IPS DF 6.9 (cell line): ENCODE measurements at places on chromosomes 7 and 10.

DNA sequence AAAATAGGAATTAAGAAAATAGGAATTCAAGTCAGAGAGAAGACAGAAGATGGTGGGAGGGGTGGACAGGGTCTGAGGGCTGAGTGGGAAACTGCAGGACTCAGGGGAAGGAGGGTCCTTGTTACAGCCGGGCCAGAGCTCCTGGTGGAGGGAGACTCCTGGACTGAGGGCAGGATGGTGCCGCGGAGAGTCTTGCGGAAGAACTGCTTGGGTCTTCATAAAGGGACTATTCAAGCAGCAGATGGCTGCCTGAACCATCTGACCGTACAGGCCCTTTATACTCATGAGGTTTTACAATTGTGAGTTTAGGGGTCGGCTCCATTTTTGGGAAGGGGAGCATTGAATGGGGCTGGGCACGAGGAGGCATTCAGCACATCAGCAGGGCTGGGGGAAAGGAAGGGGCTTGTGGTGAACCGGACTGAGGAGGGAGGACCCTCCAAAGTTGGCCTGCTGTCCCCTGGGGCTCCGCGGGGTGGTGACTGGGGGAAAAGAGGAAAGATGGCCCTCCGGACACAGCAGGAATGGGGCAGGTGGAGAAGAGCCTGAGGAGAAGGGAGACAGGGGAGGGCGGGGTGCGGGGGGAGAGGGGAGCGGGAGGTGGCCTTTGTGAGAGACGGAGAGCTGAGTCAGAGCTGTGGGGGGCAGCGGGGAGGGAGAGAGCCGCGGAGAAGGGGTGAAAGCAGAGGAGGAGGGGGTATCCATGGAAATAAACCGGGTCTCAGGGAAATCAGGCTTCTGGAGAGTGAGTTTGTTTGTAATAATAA is 1.5 kb downstream of the FAM131B start:
- 0 out of 2 replicates have a peak, but pooled peaks cover 2% of the 10 kb centered on the region for H3K27me3 ChIP-seq
- DNase-seq = no peak

DNA sequence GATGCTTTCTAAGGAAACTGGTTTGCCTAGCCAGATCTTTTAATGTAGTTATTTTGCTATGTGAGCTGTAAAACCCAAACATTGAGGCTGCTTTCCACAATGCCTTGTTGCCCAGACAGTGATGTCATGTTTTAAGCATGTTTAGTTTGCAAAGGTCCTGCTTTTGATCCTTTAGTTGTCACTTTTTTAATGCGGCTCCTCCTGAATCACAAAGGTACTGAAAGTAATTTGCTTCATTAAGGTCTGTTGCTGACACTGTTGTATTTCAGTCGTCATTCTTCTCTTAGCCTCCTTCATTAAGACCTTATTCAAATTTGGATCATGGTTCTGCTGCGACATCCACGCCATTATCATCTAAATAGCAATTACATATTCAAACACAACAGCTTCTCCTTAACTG is 10.6 kb downstream of the RPA3 start:
- no peaks in the 10 kb centered on the region for H3K27me3 ChIP-seq
- DNase-seq = peak; percentile 2
- no peaks in the 10 kb centered on the region for H3K4me1 ChIP-seq
- no peaks in the 10 kb centered on the region for H3K36me3 ChIP-seq

DNA sequence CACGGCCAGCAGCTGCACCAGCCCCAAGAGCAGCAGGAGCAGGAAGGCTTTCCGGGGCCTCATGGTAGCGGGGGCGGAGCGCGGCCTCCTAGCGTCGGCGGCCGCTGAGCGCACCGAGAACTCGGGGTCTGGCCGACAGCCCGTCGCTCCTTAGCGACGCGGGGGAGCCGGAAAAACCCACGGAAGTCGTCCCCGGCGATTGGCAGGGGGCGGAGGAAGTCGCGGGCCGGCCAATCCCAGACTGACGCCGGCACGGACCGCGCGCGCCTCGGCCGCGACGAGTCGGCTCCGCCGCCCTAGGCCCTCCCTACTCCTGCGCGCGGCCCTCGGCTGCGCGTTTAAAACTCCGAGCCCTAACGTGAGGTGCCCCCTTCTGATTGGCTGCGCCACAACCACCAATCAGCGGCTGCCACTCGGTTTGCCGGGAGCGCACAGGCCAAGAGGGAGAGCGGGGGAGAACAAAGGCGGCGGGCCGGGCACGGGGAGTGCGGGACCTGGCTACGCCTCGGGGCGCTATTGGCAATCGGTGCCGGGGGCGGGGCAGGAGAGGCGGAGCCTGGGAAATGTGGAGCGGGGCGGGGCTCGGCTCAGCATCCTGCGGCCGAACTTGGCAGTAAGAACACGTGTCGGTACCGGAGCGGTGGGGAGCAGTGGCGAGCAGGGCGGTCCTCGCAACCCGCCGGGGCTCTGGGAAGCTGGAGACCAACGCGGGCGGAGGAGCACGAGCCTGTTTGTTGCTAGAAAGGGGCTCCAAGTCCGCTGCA is at the start of gene PDIA4:
TSS of gene PDIA4 (minus strand) at position 160 of the 764 bp plus-strand sequence. CDS start at position 63, 97 bp downstream.
- DNase-seq = peak; percentile 88
- no peak within 1 kb of the TSS for H3K27ac ChIP-seq
- no peaks in the 10 kb centered on the region for H3K27me3 ChIP-seq
- H3K36me3 ChIP-seq = no peaks in the 10 kb centered on the region
- H3K4me1 ChIP-seq = no peaks in the 10 kb centered on the region

- H3K4me3 ChIP-seq = no peak overlapping the region
- no peak overlapping the region for H3K27ac ChIP-seq
- no peak for DNase-seq
These were observed 115.8 kb upstream of the PRR15 start for GRCh38 chr7:29447828-29448227.

DNA sequence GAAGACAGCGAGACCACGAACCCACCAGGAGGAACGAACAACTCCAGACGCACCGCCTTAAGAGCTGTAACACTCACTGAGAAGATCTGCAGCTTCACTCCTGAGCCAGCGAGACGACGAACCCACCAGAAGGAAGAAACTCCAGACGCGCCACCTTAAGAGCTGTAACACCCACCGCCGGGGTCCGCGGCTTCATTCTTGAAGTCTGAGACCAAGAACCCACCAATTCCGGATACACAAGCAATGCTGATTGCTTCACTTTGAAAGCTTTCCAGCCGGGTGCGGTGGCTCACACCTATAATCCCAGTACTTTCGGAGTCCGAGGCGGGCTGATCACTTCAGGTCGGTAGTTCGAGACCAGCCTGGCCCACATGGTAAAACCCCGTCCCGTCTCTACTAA is 177.2 kb upstream of the MYO3A start:
- no peak overlapping the region for H3K4me3 ChIP-seq
- H3K27ac ChIP-seq = no peak overlapping the region
- no peak for DNase-seq

DNA sequence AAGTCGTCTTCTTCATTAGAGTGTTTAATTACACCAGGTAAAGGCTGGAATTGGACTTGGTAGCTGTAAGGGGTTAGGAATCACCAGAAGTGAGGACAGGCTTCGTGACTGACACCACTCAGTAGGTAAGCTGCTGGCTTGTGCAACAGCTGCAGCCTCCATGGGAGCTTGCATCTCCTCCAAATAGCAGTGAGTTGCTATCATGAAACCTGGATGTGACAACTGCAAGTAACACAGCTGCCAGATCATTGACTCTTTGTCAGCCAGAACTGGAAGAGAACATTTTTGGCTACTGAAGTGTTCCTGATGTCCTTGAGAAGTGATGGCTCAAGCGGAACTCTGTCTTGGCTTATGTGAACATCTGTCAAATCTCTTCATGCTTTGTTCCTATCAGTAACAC is 64.1 kb upstream of the MSRB2 start:
- no peak overlapping the region for H3K27ac ChIP-seq
- no peak overlapping the region for H3K4me3 ChIP-seq
- DNase-seq = no peak
- no peaks in the 10 kb centered on the region for H3K27me3 ChIP-seq

- H3K36me3 ChIP-seq = no peaks in the 10 kb centered on the region
- no peaks in the 10 kb centered on the region for H3K27me3 ChIP-seq
- no peak overlapping the region for H3K4me3 ChIP-seq
- H3K4me1 ChIP-seq = no peaks in the 10 kb centered on the region
- H3K27ac ChIP-seq = no peak overlapping the region
These were observed 663.6 kb downstream of the GRM8 start for GRCh38 chr7:126589068-126589684.

GRCh38 chr7:141072548-141073172 is 1.2 kb upstream of the TMEM178B start:
- no peak for DNase-seq
- H3K27me3 ChIP-seq = peaks cover 7% of the 10 kb centered on the region; the same call in 1 of the 2 replicates
- peaks cover 2% of the 10 kb centered on the region; the same call in 1 of the 2 replicates for H3K4me1 ChIP-seq
- no peak overlapping the region for H3K27ac ChIP-seq
- H3K36me3 ChIP-seq = no peaks in the 10 kb centered on the region; the same call in 1 of the 2 replicates
- peak overlapping the region; percentile 51 for H3K4me3 ChIP-seq

- no peak overlapping the region for H3K4me3 ChIP-seq
- H3K27ac ChIP-seq = no peak overlapping the region
- peaks cover 2% of the 10 kb centered on the region; the same call in 1 of the 2 replicates for H3K4me1 ChIP-seq
- no peaks in the 10 kb centered on the region for H3K27me3 ChIP-seq
These were observed 205.4 kb upstream of the C7orf33 start for GRCh38 chr7:148385009-148385682.

- no peaks in the 10 kb centered on the region for H3K27me3 ChIP-seq
- H3K36me3 ChIP-seq = no peaks in the 10 kb centered on the region
- no peak overlapping the region for H3K4me3 ChIP-seq
- 0 out of 2 replicates have a peak, but pooled peaks cover 1% of the 10 kb centered on the region for H3K4me1 ChIP-seq
- H3K27ac ChIP-seq = no peak overlapping the region
- no peak for DNase-seq
These were observed 13.0 kb downstream of the SEMA3A start for GRCh38 chr7:84181628-84182027.

- DNase-seq = no peak
- no peak overlapping the region for H3K4me3 ChIP-seq
- no peaks in the 10 kb centered on the region for H3K36me3 ChIP-seq
These were observed 430.3 kb downstream of the AUTS2 start for GRCh38 chr7:70028620-70029019.

DNA sequence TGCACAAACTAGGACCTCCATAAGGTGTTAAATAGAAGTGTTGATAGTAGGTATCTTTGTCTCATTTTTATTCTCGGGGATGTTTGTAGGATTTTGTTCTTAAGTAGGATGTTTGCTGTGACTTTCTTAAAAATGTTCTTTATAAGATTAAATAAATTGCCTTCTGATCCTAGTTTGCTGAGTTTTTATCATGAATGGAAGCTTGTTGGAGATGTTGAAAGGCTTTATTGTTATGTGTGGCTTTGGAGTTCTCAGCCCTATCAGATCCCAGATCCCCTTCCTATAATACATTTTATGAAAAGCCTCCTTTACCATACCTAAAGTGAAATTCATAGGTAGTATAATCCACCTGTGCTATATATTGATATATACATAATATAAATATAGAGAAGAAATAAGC is 40.1 kb downstream of the NHLRC2 start:
- H3K4me1 ChIP-seq = no peaks in the 10 kb centered on the region
- no peaks in the 10 kb centered on the region for H3K27me3 ChIP-seq
- no peak overlapping the region for H3K27ac ChIP-seq

DNA sequence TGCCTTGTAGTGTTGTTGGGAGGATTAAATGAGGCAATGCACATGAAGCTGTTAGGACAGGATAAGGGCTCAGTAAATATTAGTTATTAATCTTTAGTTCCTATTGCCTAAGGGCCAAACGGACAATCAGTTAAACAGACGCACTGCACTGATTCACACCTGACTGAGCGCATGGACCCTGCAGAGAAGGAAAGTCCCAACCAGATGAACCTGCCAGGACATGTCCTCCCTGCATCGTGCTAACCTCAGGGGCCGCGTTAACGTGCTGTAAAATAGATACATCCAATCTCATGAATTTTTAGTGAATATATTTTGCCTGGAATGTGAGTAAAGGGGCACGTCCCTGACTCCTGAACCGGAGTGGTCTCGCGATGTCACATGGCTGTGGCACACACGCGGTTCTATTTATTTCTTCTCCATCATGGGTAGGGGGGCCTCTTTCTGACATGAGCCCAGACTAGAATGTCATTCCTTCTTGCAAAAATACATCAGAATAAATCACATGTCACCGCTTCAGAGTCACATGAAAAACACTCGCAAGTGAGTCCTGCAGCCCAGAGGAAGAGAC is 12.3 kb downstream of the ADARB2 start:
- no peaks in the 10 kb centered on the region for H3K4me1 ChIP-seq
- H3K36me3 ChIP-seq = no peaks in the 10 kb centered on the region
- H3K4me3 ChIP-seq = no peak overlapping the region
- DNase-seq = no peak
- H3K27ac ChIP-seq = no peak overlapping the region

- no peaks in the 10 kb centered on the region for H3K36me3 ChIP-seq
- no peak overlapping the region for H3K27ac ChIP-seq
- DNase-seq = no peak
- peaks cover 14% of the 10 kb centered on the region; the same call in 1 of the 2 replicates for H3K27me3 ChIP-seq
These were observed 295.4 kb upstream of the NPSR1 start for GRCh38 chr7:34362621-34363020.
